ENCODE measurements at places on chromosomes 12 and 14. TPM values are rescaled to one million over a fixed set of nuclear protein-coding genes. Genes with fewer than 3 reads are reported as not detected.
A peak's percentile ranks its signal among the peaks of the same experiment; 100 is the strongest.

- DNase-seq: no peak
Observed at GRCh38 chr12:45775465-45775864, 46.0 kb downstream of the ARID2 start.

GRCh38 chr12:67827820-67828383 is 161.3 kb upstream of the IFNG-AS1 start:
- DNase-seq: peak; percentile 27

DNA sequence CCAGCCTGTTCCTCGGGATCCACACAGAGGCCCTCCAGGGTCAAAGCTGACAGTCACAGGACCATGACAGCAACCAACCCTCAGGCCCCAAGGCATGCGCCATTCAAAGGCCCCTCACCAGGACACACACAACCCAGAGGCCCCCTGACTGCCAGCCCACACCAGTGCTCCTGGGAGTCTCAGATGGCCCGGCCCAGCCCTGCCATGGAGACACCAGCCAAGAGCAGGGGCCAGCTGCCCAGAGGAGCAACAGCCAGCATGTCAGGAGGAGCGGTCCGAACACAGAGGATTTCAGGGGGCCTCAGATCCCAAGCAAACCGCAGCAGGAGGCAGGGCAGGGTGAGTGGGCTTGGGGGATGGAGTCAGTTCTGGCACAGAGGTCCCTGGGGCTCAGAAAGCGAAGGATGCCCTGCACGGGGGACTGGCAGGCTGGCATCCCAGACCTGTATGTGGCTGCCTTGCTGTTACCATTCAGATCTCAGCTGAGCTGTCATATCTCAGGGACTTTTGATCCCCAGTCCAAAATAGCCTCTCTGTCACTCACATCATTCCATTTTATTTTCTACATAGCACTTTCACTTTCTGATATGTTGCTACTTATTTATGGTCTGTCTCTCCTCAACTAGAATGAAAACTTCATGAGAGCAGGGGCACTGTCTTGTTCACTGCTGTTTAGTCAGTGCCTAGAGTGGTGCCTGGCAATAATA is 4.8 kb downstream of the TMEM229B start:
- no peak for DNase-seq

The IL23A gene
- total RNA-seq: 0.49 TPM

The KRT6B gene
- not detected for total RNA-seq

The KCNK10 gene
- 0.60 TPM for total RNA-seq

Measured in mucosa of gallbladder (tissue), 1 donor.